ENCODE measurements at places on chromosomes 1 and 21. TPM values are rescaled to one million over a fixed set of nuclear protein-coding genes. Genes with fewer than 3 reads are reported as not detected.

The MRPL24 gene
- 25.1 TPM for total RNA-seq

DNA sequence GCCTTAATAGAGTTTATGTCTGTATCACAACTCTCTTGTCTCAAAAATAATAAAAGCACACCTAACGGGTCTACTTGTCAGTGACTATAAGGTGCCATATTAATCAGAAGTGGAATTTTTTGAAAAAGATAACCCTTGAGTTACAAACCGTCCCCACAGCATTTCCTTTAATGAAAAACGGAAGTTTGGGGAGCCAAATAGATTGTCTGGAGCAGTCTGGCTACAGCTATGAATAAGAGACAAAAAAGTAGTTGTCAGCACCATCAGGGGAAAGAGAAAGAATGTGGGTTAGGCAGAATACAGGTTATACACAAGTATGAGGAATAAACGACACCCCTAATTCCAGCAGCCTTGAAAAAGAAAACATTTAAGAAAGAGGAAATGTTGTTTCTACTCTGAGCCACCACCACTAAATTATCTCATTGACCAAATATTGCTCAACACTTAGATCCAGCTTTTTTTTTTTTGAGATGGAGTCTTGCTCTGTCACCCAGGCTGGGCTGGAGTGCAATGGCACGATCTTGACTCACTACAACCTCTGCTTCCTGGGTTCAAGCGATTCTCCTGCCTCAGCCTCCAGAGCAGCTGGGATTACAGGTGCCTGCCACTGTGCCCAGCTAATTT, 29.4 kb upstream of the USP24 start:
- no peak overlapping the region for H3K27ac ChIP-seq
- H3K4me3 ChIP-seq = no peak overlapping the region
- no peaks in the 10 kb centered on the region for H3K36me3 ChIP-seq
- H3K27me3 ChIP-seq = peaks cover 16% of the 10 kb centered on the region

DNA sequence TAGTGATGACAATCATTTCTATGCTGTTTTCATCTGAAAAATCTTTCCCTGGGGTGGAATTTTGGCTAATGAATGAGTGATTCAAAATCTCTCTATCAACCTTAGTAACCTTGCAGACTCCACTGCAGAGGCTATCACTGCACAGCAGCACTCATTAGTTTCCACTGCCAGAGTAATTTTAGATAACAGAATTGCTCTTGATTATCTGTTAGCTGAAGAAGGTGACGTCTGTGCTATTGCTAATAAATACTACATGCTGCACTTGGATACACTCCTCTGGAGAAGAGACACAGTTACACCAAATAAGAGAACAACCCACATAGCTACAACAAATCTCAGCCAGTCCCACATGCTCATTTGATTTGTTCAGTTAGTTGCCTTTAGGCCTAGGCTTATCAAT, 1348.4 kb downstream of the NCAM2 start:
- no peaks in the 10 kb centered on the region for H3K36me3 ChIP-seq
- H3K4me1 ChIP-seq = no peaks in the 10 kb centered on the region
- H3K27ac ChIP-seq = no peak overlapping the region
- H3K4me3 ChIP-seq = no peak overlapping the region
- no peak for DNase-seq

DNA sequence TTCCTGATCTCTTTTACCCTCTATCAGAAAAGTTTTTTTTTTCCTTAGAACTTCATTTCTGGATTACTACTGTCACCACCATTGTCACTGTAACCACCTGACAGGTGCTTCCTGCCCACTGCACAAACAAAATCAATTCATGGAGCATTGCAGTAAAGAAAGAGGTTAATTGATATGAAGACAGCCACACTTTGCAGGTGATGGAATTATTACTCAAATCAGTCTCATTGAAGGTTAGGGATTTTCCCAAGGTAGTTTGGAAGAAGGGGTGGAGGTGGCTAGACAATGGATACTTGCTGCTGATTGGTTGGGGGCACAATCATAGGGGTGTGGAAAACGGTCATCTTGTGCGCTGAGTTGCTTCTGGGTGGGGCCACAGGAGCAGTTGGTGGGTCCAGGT, 230.8 kb upstream of the CACYBP start:
- peak overlapping the region; percentile 87 for H3K27ac ChIP-seq
- no peak overlapping the region for H3K4me3 ChIP-seq
- H3K36me3 ChIP-seq = no peaks in the 10 kb centered on the region
- H3K27me3 ChIP-seq = no peaks in the 10 kb centered on the region
- DNase-seq = no peak
- peaks cover 13% of the 10 kb centered on the region for H3K4me1 ChIP-seq

DNA sequence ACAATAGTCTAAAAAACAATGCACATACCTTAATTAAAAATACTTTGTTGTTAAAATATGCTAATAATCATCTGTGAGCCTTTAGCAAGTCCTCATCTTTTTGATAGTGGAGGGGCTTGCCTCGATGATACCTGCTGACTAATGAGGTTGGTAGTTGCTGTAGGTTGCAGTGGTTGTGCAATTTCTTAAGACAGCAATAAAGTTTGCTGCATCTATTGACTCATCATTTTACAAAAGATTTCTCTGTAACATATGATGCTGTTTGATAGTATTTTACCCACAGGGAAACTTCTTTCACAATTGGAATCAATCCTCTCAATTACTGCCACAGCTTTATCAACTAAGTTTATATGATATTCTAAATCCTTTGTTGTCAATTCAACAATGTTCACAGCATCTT, 7.6 kb downstream of the C1orf87 start:
- no peak for DNase-seq
- H3K4me3 ChIP-seq = no peak overlapping the region
- H3K27me3 ChIP-seq = peaks cover 7% of the 10 kb centered on the region
- no peak overlapping the region for H3K27ac ChIP-seq

- no peak overlapping the region for H3K4me3 ChIP-seq
- peaks cover 40% of the 10 kb centered on the region for H3K27me3 ChIP-seq
- H3K4me1 ChIP-seq = peaks cover 2% of the 10 kb centered on the region
- H3K27ac ChIP-seq = no peak overlapping the region
Measured at GRCh38 chr1:203063287-203063686, 22.5 kb downstream of the MYOG start.

Data from T-helper 17 cell (primary cell).